Astrocyte (in vitro differentiated cells and primary cell): ENCODE measurements at places on chromosomes 7 and 10. TPM values are rescaled to one million over a fixed set of nuclear protein-coding genes. Genes with fewer than 3 reads are reported as not detected.

GRCh38 chr10:98399784-98400183 is 15.2 kb downstream of the PYROXD2 start:
- no peaks in the 10 kb centered on the region for H3K27me3 ChIP-seq
- H3K36me3 ChIP-seq: no peaks in the 10 kb centered on the region
- H3K4me3 ChIP-seq: no peak overlapping the region
- no peak for DNase-seq
- H3K4me1 ChIP-seq: peaks cover 8% of the 10 kb centered on the region

- no peaks in the 10 kb centered on the region for H3K36me3 ChIP-seq
- H3K27ac ChIP-seq: no peak overlapping the region
- H3K27me3 ChIP-seq: no peaks in the 10 kb centered on the region
- no peaks in the 10 kb centered on the region for H3K4me1 ChIP-seq
These were observed 106.0 kb upstream of the INSYN2A start for GRCh38 chr10:127302343-127302742.

The IFIT1B gene
- not detected in 2 replicates for total RNA-seq

DNA sequence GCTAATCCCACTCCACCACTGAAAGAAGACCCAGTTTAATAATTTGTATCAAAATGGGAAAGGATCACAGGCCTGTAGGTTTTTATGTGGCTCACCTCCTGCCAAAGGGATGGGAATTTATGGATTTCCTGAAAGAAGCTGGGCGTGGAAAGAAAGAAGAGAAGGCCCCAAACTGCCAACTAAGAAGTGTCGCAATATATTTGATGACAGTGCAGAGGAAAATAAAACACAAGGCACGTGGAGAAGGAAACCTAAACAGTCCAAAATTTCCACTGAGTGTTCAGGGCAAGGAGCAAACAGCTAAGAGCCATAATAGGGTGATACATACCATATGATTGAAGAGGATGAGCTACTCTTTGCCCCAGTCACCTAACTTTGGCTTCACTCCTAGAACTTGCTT is 667.2 kb downstream of the GATA3 start:
- H3K27me3 ChIP-seq: no peaks in the 10 kb centered on the region
- no peak overlapping the region for H3K4me3 ChIP-seq
- no peaks in the 10 kb centered on the region for H3K36me3 ChIP-seq
- no peak overlapping the region for H3K27ac ChIP-seq
- H3K4me1 ChIP-seq: no peaks in the 10 kb centered on the region

DNA sequence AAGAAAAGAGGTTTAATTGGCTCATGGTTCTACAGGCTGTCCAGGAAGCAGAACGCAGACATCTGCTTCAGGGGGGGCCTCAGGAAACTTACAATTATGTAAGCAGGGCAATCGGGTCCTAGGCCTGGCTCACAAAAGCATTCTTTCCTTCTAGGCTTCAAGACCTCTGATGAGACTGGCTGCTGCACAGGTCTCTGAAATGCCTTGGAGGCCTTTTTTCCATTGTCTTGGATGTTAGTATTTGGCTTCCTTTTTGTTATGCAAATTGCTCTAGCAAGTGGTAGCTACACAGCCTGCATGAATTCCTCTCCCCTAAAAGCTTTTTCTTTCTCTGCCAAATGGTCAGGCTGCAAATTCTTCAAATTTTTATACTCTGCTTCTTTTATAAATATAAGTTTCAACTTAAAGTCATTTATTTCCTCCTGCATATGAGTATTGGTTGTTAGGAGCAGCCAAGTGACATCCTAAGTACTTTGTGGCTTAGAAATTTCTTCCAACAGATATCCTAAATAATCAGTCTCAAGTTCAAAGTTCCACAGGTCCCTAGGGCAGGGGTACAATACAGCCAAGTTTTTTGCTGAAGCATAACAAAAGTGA is 83.1 kb upstream of the SEMA3A start:
- peak; percentile 72 for DNase-seq
- no peaks in the 10 kb centered on the region for H3K4me1 ChIP-seq
- H3K4me3 ChIP-seq: no peak overlapping the region
- no peak overlapping the region for H3K27ac ChIP-seq
- H3K27me3 ChIP-seq: no peaks in the 10 kb centered on the region

The CYP26C1 gene
- total RNA-seq: not detected in 2 replicates

The ATP5F1C gene
- total RNA-seq: 231 and 267 TPM in 2 replicates

GRCh38 chr10:100579261-100580090 is 43.7 kb downstream of the HIF1AN start:
- no peak for DNase-seq
- no peaks in the 10 kb centered on the region for H3K36me3 ChIP-seq
- H3K27ac ChIP-seq: no peak overlapping the region
- H3K4me3 ChIP-seq: no peak overlapping the region

GRCh38 chr10:122295451-122295809 is 24.3 kb downstream of the BTBD16 start:
- H3K27me3 ChIP-seq: no peaks in the 10 kb centered on the region
- no peaks in the 10 kb centered on the region for H3K4me1 ChIP-seq
- no peaks in the 10 kb centered on the region for H3K36me3 ChIP-seq
- no peak overlapping the region for H3K27ac ChIP-seq
- no peak for DNase-seq
- H3K4me3 ChIP-seq: no peak overlapping the region

GRCh38 chr7:72446591-72447462 is 34.7 kb upstream of the CALN1 start:
- H3K27me3 ChIP-seq: no peaks in the 10 kb centered on the region
- no peaks in the 10 kb centered on the region for H3K4me1 ChIP-seq
- DNase-seq: no peak
- no peaks in the 10 kb centered on the region for H3K36me3 ChIP-seq

The ATG9B gene
- 1.8 and 2.2 TPM in 2 replicates for total RNA-seq

The TMED4 gene
- 68.7 and 69.2 TPM in 2 replicates for total RNA-seq

GRCh38 chr10:11454160-11454559 is 157.3 kb downstream of the USP6NL start:
- H3K27me3 ChIP-seq: no peaks in the 10 kb centered on the region
- no peak overlapping the region for H3K4me3 ChIP-seq
- H3K27ac ChIP-seq: no peak overlapping the region

GRCh38 chr10:103535595-103535994 is 42.1 kb downstream of the NEURL1 start:
- H3K36me3 ChIP-seq: no peaks in the 10 kb centered on the region
- H3K4me3 ChIP-seq: no peak overlapping the region
- H3K27me3 ChIP-seq: peaks cover 42% of the 10 kb centered on the region
- no peak for DNase-seq
- H3K27ac ChIP-seq: no peak overlapping the region

The PDSS1 gene
- total RNA-seq: 7.1 and 9.6 TPM in 2 replicates

DNA sequence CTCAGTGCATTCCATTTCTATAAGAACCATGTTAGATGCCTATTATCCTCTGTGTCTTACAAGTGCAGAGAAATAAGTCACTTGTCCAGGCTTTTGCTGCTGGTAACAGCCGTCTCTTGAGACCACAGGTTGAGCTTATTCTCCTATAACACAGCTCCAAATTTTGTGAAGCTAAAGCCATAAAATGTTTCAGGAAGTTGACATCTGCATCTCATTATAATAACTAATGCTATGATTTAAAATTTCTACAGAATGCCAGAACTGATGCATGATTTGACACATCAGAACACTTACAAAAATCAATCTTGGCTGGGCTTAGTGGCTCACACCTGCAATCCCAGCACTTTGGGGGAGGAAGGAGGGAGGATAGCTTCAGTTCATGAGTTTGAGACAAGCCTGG is 986.9 kb downstream of the TYW1 start:
- H3K36me3 ChIP-seq: no peaks in the 10 kb centered on the region
- no peak overlapping the region for H3K27ac ChIP-seq
- no peak for DNase-seq

DNA sequence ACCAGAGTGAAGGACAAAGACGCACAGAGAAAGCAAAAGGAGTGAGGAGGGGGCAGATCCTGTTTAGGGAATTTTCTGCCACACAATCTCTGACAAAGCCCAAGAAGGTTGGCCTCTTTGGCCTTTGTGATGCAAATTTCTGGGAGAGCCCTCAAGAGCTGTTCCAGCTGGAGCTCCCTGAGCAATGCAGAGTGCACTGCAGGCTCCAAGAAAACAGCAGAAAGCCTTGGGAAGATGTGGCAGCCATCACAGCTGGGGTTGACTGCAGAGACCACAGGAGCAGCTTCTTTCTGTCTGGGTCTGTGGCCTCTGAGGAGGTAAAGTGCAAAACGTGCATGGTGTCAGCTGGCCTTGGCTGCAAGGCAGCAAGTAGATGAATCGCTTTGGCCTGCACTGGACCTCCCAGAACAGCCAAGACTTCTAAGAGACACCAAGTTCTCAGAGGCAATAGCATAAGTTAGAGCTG is 200.2 kb downstream of the ELMO1 start:
- no peaks in the 10 kb centered on the region for H3K4me1 ChIP-seq
- H3K27ac ChIP-seq: no peak overlapping the region
- H3K4me3 ChIP-seq: no peak overlapping the region
- H3K27me3 ChIP-seq: no peaks in the 10 kb centered on the region

The ZNF786 gene
- total RNA-seq: 7.8 and 9.9 TPM in 2 replicates

DNA sequence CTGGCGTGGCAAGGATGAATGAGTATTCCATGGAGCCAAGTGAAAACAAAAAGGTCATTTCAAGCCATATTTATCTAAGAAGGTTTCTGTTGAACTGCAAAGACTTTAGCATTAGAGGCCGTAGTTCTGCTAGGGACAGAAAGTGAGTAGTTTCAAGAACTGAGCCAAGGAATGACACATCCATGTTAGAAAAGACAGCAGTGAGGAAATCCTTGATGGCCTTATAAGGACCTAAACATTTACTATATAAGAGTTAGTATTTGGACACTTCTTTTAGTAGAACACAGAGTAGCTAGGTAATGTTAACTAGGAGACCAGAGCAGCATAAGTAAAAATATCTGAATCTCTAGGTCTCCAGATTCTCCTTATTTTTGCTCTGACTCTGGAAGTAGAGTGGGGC is 329.8 kb upstream of the SEMA3D start:
- no peaks in the 10 kb centered on the region for H3K27me3 ChIP-seq
- H3K36me3 ChIP-seq: no peaks in the 10 kb centered on the region
- no peaks in the 10 kb centered on the region for H3K4me1 ChIP-seq
- no peak for DNase-seq
- no peak overlapping the region for H3K27ac ChIP-seq
- no peak overlapping the region for H3K4me3 ChIP-seq

GRCh38 chr10:110305767-110306451 is 1.2 kb upstream of the SMNDC1 start:
- H3K27ac ChIP-seq: peak overlapping the region; percentile 88
- no peak overlapping the region for H3K4me3 ChIP-seq
- H3K4me1 ChIP-seq: peaks cover 9% of the 10 kb centered on the region
- peak; percentile 85 for DNase-seq

- H3K4me1 ChIP-seq: peaks cover 18% of the 10 kb centered on the region
- no peak overlapping the region for H3K27ac ChIP-seq
- peak; percentile 51 for DNase-seq
These were observed 102.0 kb upstream of the STEAP1B start for GRCh38 chr7:22601812-22602565.

The NPTX2 gene
- 2.4 and 4.2 TPM in 2 replicates for total RNA-seq

The TRIM73 gene
- 6.1 and 6.9 TPM in 2 replicates for total RNA-seq

The KIAA1217 gene
- 31.8 and 43.5 TPM in 2 replicates for total RNA-seq

GRCh38 chr10:132458586-132459300 is 61.7 kb downstream of the PWWP2B start:
- H3K4me3 ChIP-seq: no peak overlapping the region
- no peak overlapping the region for H3K27ac ChIP-seq
- H3K4me1 ChIP-seq: no peaks in the 10 kb centered on the region
- DNase-seq: no peak
- H3K27me3 ChIP-seq: peaks cover 4% of the 10 kb centered on the region

DNA sequence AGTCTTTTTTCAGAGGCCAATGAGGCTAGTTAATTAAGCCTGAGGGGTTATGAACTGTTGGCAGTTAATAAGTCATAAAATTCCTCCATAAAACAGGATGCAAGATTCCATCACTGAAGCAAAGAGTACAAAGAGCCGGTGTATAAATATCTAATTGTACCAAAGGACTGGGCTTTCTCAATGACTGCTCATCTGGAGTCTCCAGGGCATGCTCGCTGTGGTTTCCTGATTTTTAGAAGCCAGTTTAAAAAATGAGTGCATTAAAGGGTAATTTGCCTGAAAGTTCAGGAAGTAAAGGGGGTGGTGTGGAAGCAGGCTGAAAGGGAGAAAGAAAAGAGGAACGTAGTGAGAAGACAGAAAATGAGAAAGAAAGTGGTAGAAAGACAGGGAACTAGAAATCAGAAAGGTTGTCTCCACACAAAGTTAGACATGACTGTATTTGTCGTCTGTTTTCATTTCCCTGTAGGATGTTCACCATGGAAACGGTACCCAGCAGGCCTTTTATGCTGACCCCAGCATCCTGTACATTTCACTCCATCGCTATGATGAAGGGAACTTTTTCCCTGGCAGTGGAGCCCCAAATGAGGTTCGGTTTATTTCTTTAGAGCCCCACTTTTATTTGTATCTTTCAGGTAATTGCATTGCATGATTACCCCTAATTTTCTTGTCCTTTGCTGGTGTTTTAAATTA is 282.3 kb downstream of the TWIST1 start:
- H3K4me3 ChIP-seq: no peak overlapping the region
- no peaks in the 10 kb centered on the region for H3K27me3 ChIP-seq
- no peaks in the 10 kb centered on the region for H3K4me1 ChIP-seq
- no peak overlapping the region for H3K27ac ChIP-seq
- no peaks in the 10 kb centered on the region for H3K36me3 ChIP-seq

The AIFM2 gene
- total RNA-seq: 7.1 and 7.5 TPM in 2 replicates
